ENCODE measurements at places on chromosomes 1 and 21.

GRCh38 chr1:235741294-235741693, 91.7 kb upstream of the GNG4 start:
- DNase-seq: no peak
- H3K4me1 ChIP-seq: peaks cover 1% of the 10 kb centered on the region
- no peaks in the 10 kb centered on the region for H3K27me3 ChIP-seq
- no peak overlapping the region for H3K4me3 ChIP-seq
- no peak overlapping the region for H3K27ac ChIP-seq

- no peaks in the 10 kb centered on the region for H3K27me3 ChIP-seq
- H3K27ac ChIP-seq: no peak overlapping the region
- DNase-seq: no peak
Measured at GRCh38 chr1:20037877-20038276, 32.1 kb upstream of the PLA2G5 start.

DNA sequence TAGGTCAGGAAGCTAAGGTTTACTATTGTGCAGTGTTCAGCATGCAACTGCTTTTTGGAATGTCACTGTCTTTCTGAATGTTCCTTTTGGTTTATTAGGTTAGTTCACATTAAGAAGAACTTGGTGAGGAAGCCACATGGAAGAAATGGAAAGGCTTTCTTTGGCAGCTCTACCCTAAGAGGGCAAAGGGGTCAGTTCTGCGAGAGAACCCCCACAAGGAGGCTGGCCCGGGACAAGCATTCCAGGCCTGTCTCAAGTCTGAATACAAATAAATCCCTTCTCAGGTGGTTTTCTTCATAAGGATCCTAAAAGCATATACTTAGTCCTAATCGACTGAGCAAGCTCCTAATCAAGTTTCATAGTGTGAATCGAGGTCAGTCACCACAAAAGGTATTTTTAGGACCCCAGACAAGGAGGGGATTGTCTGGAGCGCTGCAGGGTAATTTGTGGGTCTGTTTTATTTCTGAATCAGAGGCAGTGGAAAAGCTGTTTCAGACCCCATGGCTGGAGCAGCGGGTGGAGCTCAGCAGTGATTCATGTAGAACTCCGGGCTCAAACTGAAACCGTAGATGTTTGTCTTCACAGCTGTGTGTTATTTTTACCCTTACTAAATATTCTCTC, 63.3 kb downstream of the ERG start:
- DNase-seq: no peak
- peaks cover 18% of the 10 kb centered on the region for H3K27me3 ChIP-seq
- H3K36me3 ChIP-seq: peaks cover 2% of the 10 kb centered on the region
- no peak overlapping the region for H3K4me3 ChIP-seq

DNA sequence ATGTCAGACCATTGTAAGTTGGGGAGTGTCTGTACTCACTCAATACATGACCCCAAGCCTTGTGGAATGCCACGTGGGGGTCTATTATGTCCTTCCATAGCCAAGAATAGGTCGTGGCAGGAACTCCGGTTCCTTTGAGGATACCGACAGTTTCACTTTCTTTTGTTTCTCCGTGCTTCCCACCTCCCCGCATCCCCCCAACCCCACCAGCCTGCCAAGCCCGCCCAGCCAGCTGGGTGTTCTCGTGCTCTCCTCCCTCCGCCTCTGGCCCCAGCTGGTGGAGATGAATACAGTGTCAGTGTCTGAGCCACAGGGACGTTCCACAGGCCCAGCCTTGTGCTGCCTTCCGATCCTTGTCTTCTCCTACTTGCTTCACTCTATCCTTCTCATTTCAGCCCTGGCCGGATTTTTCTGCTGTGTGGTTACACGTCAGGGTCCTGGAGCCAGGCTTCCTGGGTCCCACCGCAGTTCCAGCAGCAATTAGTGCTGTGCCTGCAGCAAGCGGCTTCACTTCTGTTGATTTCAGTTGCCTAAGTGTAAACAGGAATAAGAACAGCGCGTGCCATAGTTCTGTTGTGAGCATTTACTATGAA, 4.1 kb upstream of the AGTRAP start:
- H3K4me1 ChIP-seq: peaks cover 24% of the 10 kb centered on the region
- no peaks in the 10 kb centered on the region for H3K27me3 ChIP-seq
- DNase-seq: no peak
- H3K27ac ChIP-seq: peak overlapping the region; percentile 37
- H3K4me3 ChIP-seq: peak overlapping the region; percentile 89

GRCh38 chr1:21013510-21013909, 163.2 kb downstream of the EIF4G3 start:
- no peak for DNase-seq
- H3K4me1 ChIP-seq: peaks cover 7% of the 10 kb centered on the region
- no peak overlapping the region for H3K27ac ChIP-seq
- H3K36me3 ChIP-seq: peaks cover 2% of the 10 kb centered on the region

DNA sequence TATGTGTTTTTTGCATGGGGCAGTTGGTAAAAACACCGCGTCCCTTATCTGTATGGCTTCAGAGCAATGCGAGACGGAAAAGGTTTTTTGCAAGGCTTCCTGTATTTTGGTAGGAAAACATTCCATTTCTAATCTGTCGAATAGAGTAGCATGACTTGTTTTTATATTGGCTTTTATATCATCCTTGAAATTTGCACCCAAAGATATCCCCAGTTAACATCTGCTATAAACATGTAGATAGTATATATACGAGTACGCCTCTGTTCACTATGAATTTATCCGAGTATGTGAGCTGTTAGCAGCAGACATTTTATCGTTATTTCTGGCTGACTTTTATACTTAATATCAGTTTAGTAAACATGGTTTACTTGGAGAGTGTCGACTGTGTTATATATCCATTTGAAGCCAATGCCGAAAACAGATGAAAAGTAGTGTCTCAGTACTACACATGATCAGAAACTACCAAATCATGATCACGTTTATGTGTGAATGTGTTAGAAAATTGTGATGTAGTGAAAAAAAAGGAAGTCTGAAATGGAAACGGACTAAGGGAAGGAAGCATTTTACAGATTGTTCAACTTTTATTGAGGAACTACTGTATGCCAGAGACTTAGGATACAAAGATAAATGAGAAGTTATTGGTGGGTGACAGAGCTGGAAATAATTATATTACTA, 1.0 kb downstream of the LEPR start:
- H3K27me3 ChIP-seq: no peaks in the 10 kb centered on the region
- DNase-seq: no peak
- no peak overlapping the region for H3K4me3 ChIP-seq

DNA sequence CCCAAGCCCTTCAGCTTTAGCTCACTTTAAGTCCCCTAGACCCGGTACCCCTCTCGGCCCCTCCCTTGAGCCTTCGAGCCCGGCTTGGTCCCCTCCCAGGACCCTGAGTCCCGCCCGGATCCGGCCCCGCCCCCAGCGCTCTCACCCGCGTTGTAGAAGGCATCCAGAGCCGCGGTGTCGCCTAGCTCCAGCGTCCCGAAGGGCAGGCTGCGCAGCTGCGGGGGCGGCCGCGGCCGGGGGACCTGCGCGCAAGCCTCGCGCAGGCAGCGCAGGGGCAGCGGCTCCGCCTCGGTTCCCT, 699 bp downstream of the MAP3K6 start:
- H3K27ac ChIP-seq: no peak overlapping the region
- H3K36me3 ChIP-seq: no peaks in the 10 kb centered on the region
- peak overlapping the region; percentile 95 for H3K4me3 ChIP-seq
- no peaks in the 10 kb centered on the region for H3K27me3 ChIP-seq
- peak; percentile 39 for DNase-seq
- peaks cover 31% of the 10 kb centered on the region for H3K4me1 ChIP-seq

DNA sequence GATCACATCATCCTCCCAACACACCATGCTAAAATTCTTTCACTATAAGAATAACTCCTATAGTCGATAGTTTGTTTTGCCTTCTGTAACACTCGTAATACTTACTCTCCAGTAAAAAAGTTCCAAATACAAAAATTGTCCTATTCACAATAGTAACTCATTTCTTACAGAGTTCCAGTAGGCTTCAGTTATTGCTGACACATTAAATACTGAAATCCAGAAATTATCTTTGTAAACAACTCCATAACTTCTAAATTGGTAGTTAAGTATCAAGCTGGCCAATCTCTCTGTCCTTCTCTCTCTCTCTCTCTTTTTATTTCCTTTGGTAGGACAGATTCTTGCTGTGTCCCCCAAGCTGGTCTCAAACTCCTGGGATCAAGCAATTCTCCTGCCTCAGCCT, 49.6 kb upstream of the FOXD3 start:
- no peak overlapping the region for H3K4me3 ChIP-seq
- H3K27ac ChIP-seq: no peak overlapping the region
- H3K4me1 ChIP-seq: no peaks in the 10 kb centered on the region
- peaks cover 48% of the 10 kb centered on the region for H3K27me3 ChIP-seq
- no peak for DNase-seq

DNA sequence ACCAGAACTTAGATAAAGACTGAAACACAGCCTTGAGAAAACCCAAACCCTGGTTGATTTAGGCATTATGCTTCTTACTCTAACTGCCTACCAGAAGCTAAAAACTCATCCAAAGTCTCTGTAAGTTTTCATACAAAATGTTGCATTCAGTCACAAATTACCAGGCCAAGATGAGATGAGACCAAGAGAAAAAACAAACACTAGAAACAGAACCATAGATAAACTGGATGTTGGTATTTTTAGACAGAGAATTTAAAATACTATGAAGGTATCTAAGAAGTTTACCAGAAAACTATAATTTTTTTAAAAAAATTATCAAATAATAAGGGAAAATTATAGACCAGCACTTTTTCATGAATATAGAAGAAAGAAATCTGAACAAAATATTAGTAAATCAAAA, 180.5 kb downstream of the VPS13D start:
- no peak overlapping the region for H3K4me3 ChIP-seq
- peaks cover 15% of the 10 kb centered on the region for H3K36me3 ChIP-seq
- H3K27me3 ChIP-seq: no peaks in the 10 kb centered on the region
- DNase-seq: no peak
- peaks cover 15% of the 10 kb centered on the region for H3K4me1 ChIP-seq
- H3K27ac ChIP-seq: no peak overlapping the region

GRCh38 chr1:108569097-108569728, 9.3 kb downstream of the EEIG2 start:
- H3K4me1 ChIP-seq: peaks cover 8% of the 10 kb centered on the region
- no peaks in the 10 kb centered on the region for H3K27me3 ChIP-seq
- no peak for DNase-seq
- H3K36me3 ChIP-seq: no peaks in the 10 kb centered on the region
- no peak overlapping the region for H3K4me3 ChIP-seq
- peak overlapping the region; percentile 4 for H3K27ac ChIP-seq

- DNase-seq: no peak
- H3K36me3 ChIP-seq: peaks cover 2% of the 10 kb centered on the region
- no peaks in the 10 kb centered on the region for H3K4me1 ChIP-seq
- peaks cover 26% of the 10 kb centered on the region for H3K27me3 ChIP-seq
- no peak overlapping the region for H3K27ac ChIP-seq
Measured at GRCh38 chr1:19942088-19942487, 18.7 kb upstream of the PLA2G2E start.

DNA sequence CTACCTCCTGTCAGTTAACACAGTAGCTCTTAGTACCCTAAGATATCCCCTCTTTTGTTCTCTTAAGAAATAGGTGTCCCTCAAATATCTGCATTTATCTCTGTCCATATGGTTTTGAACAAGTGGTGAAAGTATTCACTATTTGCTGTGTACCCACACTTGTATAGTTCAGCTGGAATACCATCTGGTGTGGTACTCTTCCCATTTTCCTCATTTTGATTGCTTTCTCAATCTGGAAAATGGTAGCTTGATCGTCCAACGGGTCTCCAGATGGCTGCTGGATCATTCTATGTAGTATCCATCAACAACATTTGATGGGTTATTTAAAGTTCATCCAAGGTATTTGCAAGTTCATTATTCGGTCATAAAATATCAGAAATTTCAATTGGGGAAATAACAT, 100.3 kb upstream of the DPYD start:
- H3K4me3 ChIP-seq: no peak overlapping the region
- DNase-seq: no peak
- H3K27me3 ChIP-seq: no peaks in the 10 kb centered on the region

DNA sequence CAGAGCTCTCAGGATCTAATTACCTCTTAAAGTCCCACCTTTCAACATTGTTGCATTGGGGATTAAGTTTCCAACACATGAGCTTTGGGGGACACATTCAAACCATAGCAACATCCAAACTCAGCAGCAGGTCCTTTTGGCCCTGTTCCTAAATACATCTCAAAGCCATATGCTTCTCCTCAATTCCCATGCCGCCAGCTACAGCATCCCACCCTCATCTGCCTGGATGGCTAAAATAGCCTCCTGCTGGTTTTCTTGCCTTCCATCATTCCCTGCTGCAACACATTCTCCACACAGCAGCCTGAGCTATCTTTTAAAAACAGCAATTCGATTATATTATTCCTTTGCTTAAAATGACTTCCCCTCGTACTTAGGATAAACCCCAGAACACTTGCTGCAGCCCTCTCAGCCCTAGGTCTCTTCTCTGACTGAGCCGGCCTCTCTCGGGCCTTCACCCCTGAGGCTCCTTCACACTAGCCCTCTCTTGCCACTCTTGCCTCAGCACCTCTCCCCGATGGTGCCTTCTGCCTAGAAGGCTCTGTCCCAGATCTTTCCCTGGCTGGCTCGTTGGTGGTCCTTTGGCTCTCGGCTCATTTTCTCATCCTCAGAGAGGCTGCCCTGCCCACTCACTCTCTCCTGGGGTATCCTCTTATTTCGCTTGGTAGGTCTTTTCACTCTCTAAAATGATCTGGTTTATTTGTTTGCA, 16.5 kb downstream of the MYBPH start:
- H3K36me3 ChIP-seq: peaks cover under 1% of the 10 kb centered on the region
- H3K4me1 ChIP-seq: peaks cover under 1% of the 10 kb centered on the region
- H3K4me3 ChIP-seq: no peak overlapping the region
- H3K27ac ChIP-seq: no peak overlapping the region

GRCh38 chr1:237383791-237384190, 341.8 kb downstream of the RYR2 start:
- H3K4me3 ChIP-seq: no peak overlapping the region
- no peak for DNase-seq
- no peak overlapping the region for H3K27ac ChIP-seq
- no peaks in the 10 kb centered on the region for H3K4me1 ChIP-seq
- H3K27me3 ChIP-seq: peaks cover 11% of the 10 kb centered on the region

GRCh38 chr1:2152954-2153353, 41.6 kb downstream of the FAAP20 start:
- H3K4me1 ChIP-seq: peaks cover 2% of the 10 kb centered on the region
- no peak for DNase-seq

DNA sequence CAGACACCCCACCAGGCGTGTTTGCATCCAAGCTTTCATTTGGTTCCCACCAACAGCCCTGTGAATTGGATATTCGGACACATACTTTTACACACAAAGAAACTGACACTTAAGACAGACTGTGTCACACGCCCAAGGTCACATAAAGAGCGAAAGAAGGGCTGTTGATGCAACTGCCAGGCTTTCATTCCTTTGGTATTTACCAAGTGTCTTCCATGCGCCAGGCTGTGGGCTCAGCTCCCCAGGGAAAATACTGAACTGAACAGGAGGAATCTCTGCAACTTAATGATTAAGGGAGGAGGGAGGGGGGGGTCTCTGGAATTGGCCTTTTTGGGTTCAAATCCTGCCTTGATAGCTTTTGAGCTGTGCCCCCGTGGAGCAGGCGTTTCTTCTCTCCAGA, 122.8 kb downstream of the ACTL8 start:
- H3K27me3 ChIP-seq: peaks cover 38% of the 10 kb centered on the region
- no peak overlapping the region for H3K27ac ChIP-seq
- no peak for DNase-seq

All from T-helper 17 cell (primary cell).